ENCODE measurements at places on chromosomes 5 and 9.

GRCh38 chr5:179485845-179486575 is 64.3 kb upstream of the RUFY1 start:
- DNase-seq: no peak

DNA sequence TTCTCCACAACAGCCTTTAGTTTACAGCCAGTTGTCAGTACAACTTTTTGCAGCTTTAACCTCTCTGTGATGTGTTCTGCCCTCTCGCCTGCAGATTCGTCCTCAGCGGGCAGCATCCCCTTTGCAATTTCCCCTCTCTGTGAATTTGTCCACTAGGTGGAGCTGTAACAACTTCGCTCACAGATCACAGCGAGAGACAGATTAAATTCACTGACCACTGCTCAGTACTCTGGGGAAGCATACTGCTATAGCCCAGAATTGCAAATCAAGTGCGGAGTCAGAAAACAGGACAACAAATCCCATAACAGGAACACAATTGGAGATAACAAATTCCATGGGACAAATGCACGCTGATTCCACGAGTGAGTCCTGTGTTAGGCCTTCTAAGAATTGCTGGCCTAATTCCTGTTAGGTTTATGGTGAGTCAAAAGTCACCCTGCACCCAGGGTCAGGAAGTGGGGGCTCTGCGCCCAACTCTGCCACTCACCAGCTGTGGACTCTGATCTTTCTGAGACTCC is 2124.9 kb downstream of the MAT2B start:
- no peak for DNase-seq

- DNase-seq: no peak
Measured at GRCh38 chr5:53381-54174, 38.4 kb upstream of the PLEKHG4B start.

DNA sequence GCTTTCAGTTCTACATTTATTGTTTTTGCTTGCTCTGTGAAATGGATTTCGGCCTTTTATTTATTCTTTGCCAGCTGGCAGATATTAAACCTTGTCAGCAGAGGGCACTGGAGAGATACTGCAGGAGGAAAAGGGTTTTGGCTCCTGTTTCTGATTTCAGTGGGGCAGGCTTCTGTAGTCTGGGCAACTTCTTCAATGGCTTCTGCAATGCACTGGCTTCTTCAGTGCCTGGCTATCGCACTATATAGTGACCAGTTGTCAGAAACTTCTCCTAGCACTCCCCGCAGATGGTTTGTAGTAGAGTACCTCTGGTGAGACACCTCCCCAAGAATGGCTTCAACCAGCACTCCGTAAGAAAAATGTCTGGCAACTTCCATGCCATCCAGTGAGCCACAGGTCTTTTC is 3.2 kb upstream of the NFX1 start:
- no peak for DNase-seq

DNA sequence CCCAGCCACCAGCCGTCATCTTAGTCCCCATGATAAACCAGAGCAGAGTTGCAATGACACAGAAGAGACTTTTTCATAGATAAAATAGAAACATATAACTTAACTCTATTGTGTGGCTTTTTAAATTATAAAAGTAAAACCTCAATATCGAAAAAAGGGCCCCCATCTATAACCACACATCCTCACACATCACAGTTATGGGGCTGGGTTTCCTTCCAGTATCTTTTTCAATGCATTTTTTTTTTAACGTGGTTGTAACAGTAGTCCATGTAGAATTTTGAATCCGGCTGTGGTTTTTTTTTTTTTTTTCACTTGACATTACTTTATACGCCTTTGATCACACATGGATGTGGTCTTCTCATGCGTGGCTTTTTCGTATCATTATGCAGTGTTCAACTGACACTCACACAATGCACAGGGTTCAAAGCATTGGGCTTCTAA is 77.4 kb downstream of the CFAP77 start:
- DNase-seq: no peak

- no peak for DNase-seq
Measured at GRCh38 chr9:78765861-78766260, 468.9 kb downstream of the PSAT1 start.

- no peak for DNase-seq
Measured at GRCh38 chr5:126370796-126371718, 52.2 kb upstream of the GRAMD2B start.

DNA sequence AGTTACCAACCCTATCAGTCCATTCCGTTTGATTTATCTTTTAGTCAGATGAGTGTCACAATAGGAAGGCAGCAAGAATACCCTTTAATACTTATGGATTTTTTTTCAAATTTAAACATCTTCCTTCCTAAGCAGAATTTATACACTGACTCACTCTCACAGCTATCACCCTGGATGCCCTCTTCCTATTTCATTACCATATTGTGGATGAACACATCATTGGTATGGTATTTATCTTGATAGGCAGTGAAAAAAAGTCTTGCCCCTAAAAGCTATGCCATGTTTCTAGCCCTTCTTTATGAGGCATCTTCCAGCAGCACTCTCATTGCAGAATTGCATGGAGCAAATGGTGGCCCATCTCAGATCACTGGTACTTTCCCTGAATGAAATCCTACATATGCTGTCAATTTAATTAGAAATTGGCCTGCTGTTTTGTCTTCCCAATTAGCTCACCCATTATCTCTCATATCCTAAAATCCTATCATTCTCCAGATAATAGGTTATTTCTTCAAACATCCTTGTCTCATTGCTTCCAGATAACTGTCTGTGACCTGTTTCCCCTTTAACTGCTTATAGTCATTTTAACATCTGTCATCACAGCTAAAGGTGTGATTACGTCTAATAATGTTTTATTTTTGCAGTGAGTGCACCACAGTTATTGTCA is 433.5 kb upstream of the POU5F2 start:
- no peak for DNase-seq

GRCh38 chr5:36392818-36393217 is 91.1 kb upstream of the RANBP3L start:
- no peak for DNase-seq

DNA sequence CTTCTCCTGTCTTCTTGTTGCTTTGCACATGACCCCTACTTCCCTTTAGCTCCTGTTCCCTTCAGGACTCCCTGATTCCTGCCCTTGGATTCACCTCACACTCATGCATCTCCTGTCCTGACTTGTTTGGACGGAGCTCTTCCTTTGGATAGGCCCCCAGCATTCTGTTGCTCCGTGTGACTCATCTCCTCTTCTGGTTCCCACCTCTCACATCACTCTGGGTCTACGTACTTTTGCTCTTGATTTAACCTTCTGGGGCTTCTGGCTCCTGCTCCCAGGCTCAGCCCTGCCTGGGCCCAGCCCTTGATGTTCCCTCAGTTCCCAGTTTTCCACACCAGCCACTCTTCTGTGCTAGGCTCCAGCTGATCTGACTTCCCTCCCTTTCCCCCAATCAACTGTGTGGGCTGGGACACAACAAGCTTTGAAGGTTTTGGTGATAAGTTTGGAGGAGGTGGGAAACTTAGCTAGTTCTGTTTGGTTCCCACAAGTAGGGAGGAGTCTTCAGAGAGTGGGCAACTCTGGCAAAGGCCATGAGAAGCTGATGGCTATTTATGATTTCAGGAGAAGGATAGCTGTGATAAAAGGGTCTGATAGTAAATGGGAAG is 331.5 kb downstream of the ARHGEF28 start:
- no peak for DNase-seq

DNA sequence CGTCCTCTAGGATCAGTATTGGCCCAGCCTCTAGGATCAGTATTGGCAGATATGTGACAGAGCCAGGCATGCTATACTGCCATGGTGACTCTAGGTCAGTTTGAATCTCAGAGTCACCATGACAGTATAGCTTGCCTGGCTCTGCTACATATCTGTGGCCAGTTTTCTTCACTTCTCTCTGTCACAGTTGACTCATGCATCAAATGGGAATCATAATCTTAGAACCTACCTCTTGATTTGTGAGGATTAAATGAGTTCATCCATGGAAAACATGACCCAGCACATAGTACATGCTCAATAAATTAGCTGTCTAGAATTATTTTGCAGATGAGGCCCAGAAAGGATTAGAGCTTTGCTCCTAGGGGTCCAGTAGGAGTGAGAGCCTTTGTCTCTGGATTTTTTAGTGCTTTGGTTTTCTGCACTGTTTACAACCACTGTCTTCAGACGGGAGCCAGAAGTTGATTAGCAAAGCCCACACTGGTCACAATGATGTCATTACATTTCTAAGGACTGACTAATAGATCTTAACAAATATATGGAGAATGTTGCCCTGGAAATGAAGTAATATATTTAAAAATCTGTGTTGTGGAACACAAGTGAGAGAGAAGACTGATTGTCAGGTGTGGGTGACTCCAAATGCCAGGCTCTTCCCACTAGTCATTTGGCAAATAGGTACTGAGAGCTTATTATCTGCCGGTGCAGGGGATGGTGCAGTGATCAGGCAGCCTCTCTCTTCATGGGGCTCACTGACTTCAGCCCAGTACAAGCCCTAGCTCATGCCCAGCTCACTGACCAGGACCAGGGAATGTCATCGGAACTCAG is 76.0 kb downstream of the COL15A1 start:
- no peak for DNase-seq

DNA sequence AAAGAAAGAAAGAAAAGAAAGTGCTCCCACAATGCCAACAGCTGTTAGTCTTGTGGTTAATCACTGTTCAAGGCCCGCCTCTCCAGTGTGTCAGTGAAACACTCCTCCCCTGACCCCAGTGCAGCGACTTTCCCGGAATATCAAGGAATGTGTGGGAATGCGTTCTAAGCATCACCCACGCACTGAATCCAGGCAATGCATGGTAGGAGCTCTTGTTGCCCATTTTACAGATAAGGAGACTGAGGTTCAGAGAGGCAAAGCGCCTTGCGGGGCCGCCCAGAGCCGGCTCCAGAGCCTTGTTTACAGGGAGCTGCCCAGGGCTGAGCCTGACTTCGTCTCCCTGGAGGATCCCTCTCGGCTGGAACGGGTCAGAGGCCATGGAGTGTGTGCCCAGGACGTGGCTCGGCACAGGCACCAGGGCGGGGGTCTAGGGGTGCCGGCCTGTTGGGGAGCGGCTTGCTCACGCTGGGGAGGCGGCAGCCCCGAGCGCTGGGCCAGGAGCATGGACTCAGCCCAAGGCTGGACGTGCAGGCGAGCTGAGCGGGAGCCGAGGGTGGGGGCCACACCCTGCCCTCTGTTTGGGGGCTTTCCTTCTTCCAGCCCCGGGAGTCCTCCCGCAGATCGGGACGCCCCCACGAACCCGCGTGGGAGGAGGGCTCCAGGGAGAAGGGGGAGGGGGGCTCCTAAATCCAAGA is 823 bp downstream of the ST6GALNAC6 start:
- no peak for DNase-seq

- DNase-seq: no peak
Measured at GRCh38 chr9:106718936-106719335, 144.0 kb upstream of the ZNF462 start.

GRCh38 chr9:125262294-125262991 is 817 bp downstream of the GAPVD1 start:
- DNase-seq: no peak

GRCh38 chr5:39494107-39494510 is 69.3 kb upstream of the DAB2 start:
- no peak for DNase-seq

DNA sequence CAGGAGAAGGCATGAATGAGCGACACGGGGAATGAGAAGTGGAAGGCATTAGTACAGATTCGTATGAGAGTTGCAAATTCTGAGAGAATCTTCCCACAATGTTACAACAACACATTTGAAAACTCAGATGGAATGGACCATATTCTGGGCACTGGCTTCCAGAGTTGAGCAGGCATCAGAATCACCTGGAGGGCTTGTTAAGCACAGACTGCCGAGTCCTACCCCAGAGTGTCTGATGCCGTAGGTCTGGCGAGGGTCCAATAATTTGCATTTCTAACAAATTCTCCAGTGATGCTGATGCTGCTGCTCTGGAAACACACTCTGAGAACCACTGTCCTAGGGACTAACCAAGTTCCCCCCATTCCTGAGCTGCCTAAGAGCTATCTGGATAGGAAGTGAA is 2.9 kb upstream of the TLX3 start:
- DNase-seq: no peak

- no peak for DNase-seq
Measured at GRCh38 chr5:32147236-32147635, 26.9 kb downstream of the GOLPH3 start.

DNA sequence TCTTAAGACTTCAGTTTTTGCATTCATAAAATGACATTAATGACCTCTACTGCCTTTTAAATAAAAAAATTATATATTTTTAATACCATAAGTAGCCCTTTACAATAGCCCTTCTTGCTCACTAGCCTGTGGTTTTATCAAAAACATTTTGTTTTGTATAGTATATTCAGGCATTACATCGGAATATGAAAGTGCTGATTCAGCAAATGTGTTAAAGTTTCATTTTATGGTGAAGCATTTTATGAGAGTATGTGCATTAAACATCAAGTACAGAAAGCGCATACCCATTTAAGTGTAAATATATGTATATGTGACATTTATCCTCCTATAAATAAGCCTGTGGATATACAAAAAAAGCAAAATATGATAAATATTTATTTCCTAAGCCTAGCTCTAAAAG is 56.2 kb upstream of the GABRB2 start:
- no peak for DNase-seq

DNA sequence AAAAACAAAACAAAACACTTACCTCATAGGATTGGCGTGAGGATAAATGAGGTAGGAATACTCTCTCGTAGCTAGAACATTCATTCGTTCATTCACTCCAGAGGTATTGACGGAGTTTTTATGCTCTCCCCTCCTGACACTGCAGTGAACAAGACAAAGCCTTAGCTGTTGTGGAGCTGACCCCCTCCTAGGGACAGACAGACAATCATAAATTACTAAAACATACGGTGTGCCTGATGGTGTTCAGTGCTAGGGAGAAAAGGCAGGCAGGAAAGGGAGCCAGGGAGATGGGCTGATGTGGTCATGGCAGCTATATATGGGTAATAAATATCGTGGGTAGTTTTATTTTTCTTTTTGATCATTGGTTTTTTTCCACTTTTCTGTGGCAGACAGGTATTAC is 5.7 kb upstream of the BRD3 start:
- DNase-seq: no peak

DNA sequence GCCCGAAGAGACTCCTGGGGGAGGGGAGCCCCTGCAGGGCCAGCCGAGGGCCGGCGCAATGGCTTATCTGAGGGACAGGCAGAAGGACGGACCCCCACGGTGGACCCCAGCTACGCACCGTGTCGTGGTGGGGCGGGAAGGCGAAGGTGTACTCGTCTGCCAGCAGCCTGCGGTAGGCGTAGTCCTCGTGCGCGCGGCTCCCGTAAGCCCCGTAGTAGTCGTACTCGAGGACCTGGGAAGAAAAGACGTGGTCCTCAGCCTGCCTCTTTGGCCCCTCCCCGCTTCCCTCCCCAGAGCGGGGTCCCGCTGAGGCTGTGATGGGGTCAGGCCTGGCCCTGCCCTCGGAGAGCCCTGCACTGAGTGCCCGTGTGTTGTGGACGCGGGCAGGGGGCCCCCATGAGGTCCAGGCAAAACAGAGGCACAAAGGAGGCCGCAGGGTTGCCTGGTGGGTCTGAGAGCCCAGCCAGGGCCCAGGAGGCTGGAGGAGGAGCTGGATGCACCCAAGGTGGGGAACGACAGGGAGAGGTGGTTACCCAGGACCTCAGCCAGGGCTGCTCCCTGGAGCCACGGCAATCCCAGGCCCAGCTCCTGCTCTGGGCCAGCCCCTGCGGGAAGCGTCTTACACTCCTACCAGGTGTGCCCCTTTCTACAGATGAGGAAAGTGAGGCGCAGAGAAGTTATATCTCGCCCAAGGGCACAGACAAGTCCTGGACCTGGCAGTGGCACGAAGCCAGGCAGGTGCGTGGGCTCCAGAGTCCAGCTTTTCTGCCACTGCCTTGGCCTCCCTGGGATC is 35.2 kb downstream of the SARDH start:
- no peak for DNase-seq

GRCh38 chr5:157335534-157336422 is 69.9 kb downstream of the CYFIP2 start:
- DNase-seq: no peak

All from esophagus squamous epithelium (tissue), 5 donors.